ENCODE measurements at places on chromosomes 5 and 9.

GRCh38 chr5:15887093-15887492 is 292.5 kb downstream of the MARCHF11 start:
- no peak for DNase-seq

- no peak for DNase-seq
Measured at GRCh38 chr9:126482361-126483044, 131.2 kb upstream of the LMX1B start.

DNA sequence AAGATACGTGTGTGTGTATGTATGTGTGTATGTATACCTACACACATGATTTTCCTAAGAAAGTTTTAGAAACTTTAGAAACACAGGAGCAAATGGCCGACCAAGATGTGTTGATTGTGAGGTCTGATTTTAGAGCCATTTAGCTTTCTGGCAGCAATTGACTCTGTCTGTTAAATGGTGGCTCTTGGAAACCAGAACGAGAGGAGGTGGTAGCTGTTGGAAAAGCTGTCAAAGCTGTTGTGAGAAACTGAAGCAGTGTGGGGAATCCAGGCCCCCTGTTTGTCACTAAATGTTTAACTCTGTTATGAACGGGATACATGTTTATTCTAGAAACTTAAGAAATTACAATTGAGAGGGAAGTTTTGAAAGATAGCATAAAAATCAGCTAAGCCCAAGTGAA is 91.4 kb downstream of the GOLPH3 start:
- DNase-seq, result no peak

DNA sequence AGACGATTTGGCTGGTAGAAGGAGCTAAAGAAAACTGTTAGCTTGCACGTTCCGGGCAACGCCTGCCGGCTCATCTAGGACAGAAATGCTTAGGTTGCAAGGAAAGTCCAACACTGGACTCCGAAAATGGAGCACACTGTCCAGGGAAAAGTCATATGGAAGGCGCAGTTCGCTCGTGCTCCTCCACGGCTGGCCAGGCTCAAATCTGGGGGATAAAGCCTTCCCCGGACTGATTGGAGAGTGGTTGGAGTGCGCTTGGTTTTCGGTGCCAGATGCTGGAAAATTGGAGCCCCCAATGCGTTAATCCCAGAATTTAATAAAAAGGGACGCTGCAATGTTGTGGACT is 955 bp downstream of the CDH6 start:
- DNase-seq, result no peak

DNA sequence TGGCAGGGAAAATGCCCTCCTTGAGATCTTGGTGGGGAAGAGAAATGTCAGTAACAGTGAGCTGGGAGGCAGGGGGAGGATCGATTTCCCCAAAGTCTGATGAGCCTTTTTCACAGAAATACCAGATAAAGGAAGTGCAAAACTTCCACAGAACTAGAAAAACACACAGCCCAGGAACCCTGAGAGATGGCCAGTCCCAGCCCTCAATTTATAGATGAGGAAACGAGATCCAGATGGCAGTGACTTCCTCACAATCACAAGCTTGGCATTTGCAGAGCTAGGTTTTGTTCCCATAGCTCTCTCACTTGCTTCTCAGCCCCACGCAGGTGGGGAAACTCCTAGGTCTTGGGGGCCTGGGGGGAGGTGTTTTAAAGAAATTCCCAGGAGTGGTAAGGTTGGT is 3.8 kb upstream of the GGTA1 start:
- DNase-seq, result no peak

DNA sequence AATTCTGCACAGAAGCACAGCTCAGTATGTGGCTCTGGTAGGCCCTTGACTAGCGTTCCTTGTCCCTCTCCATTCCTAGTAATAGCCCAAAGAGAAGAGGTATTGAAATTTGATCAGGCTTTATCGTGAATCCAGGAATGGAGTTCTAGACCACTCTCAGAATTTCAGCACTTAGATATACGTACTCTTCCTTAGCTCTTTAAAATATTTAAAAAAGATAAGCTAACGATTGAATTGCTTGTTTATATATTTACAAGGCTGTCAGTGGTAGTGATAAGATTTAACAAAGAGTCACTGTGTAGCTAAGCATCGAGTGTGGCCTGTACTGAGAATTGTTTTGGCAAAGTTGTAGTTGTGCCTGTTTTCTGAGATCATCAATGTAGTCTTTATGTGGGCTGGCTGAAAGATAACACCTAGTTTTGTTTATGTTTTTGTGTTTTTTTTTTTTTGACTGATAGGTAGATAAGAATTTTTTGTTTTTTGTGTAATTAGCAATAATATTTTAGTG is 2.5 kb downstream of the KIAA1958 start:
- DNase-seq, result no peak

DNA sequence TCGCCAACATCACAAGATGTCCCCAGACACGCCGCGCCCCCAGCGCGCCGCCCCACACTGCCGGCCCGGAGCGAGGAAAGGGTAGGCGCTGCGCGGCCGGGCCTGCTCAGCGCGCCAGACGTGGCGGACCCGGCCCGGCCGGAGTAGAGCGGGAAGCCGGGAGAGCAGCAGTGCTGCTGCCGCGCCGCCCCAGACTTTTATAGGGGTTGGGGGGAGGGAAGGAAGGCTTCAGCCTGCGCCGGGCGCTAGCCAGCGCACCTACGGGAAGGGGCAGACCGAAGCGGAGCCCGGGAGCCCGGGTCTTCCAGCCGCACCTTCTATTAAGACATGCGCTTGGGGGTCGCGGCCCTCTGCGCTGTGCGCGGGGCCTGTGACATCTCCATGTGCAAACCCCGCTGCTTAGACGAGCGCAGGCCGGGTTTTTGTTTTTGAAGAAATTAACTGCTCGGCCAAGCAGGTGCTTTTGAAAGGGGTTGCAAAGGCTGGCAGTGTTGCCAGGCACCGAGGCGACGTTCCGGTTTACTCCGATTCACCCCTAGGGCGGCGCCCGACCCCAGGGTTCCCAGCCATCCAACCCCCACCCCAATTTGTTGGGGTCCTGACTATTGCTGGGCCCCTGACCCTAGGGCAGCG is 353 bp upstream of the PAX5 start:
- no peak for DNase-seq

DNA sequence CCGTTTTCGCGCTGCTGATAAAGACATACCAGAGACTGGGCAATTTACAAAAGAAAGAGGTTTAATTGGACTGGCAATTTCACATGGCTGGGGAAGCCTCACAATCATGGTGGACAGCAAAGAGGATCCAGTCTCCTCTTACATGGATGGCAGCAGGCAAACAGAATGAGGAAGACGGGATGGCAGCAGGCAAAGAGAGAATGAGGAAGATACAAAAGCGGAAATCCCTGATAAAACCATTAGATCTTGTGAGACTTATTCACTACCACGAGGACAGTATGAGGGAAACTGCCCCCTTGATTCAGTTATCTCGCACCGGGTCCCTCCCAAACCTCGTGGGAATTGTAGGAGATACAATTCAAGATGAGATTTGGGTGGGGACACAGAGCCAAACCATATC is 95.0 kb downstream of the OSTF1 start:
- DNase-seq, result no peak

DNA sequence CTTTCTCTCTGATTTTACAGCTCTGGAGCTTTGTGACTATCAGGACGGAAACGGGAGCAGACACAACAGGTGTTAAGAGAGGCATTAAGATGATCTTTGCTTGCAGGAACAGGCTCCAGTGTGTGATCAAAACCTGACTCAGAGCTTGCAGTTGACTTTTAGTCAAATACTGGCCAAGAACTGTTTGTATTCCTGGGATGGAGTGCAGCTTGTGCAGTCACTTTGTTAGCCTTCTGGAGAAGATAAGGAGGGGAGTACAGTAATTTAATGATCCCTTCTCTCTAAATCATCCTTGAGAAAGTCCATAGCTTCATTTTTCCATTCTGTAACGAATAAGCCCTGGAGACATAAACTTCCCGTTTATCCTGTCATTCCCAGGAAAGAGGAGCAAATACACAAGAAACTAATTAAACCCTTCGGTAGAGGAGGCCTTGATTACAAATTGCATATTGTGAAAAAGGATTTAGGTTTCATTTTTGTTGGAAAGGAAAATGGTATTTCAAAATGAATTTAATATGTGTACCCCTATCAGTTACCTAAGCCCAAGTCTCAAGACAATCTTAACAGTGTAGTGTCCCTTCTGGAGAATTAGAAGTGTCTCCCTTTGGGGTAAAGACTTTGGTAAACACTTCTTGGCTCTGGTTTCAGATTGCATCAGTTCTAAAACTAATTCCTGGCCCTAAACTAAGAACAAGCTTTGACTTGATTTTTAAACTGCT is 3.1 kb upstream of the STOM start:
- no peak for DNase-seq

GRCh38 chr9:135422341-135422944 is 57.1 kb upstream of the PPP1R26 start:
- no peak for DNase-seq

- DNase-seq, result no peak
Measured at GRCh38 chr5:142769251-142769792, 855 bp upstream of the ARHGAP26 start.

- no peak for DNase-seq
Measured at GRCh38 chr5:76716456-76717157, 681 bp downstream of the F2R start.

GRCh38 chr9:2742214-2742613 is 24.9 kb downstream of the KCNV2 start:
- DNase-seq, result no peak

DNA sequence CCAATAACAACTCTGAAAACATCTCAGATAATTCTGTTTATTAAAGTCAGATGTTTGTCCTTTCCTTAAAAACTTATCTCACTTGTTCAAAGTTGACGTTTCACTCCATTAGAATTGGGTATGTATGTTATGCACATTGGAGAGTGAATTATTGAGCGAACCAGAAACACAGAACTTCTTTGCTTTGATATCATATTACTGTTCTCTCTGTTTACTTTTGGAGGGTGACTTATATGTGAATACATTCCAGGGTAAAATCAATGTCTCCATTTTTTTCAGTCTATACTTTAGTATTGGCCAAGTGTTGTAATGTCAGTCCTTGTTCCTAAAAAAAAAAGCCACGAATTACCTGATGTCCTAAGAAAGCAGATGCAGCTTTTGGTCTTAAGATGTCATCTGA is 307.4 kb downstream of the CSNK1G3 start:
- DNase-seq, result no peak

DNA sequence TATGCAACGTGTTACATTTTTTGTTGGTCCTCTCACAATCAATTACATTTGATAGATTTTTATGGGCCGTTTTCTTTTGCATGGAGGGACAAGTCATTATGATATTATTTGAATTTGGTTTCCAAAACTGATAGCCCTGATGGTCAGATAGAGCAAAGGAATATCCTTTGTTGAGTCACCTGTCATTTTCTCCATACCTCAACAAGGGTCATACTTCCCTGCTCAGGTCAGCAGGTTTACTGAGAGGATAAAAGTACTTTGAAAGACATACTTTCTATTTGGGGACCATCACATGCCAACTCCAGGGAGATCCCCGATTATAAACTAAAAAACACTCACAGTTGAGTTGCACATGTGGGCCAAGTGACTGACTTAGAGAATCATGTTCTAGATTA is 132.9 kb downstream of the SUSD1 start:
- DNase-seq, result no peak

- no peak for DNase-seq
Measured at GRCh38 chr9:33820231-33820745, 3.3 kb downstream of the UBE2R2 start.

- no peak for DNase-seq
Measured at GRCh38 chr5:146772881-146773466, 105.6 kb downstream of the PPP2R2B start.

- no peak for DNase-seq
Measured at GRCh38 chr5:56025151-56025885, 30.6 kb upstream of the IL6ST start.

DNA sequence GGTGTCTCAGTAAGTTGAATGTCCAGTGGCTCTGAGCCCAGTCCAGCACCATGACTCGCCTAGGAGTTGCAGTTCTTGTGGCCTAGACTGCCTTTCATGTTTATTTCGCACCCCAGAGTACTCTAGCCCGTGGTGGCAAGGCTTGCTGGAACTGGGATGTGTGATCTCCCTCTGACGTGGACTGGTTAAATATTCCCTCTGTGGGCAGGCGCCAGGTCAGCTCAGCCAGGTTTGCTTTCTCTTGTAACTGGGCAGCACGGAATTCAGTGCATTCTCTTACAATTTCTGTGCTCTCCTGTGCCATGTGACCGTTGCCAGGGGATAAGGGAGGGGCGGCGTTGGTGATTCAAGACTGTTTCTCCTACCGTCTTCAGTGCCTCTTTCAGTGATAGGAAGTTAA is 270.8 kb downstream of the KDM4C start:
- no peak for DNase-seq

GRCh38 chr9:124411514-124412227 is 3.6 kb downstream of the PSMB7 start:
- DNase-seq, result no peak

DNA sequence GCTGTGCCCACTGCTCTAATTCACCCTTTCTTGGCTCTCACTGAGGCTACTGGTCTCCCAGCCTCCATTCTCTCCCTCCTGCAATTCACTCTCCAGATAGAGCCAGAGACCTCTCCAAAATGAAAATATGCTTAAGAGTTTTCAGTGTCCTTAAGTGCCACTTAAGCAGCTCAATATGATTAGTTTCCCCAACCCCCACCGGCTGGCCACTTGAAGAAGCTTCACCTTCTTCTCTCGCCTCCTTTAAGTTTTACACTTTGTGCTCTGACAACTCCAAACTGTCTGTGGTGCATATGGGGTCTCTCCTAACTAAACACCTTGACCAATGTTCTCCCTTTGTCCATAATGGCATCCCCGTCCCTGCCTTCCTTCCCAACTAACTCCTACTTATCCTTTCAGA is 53.4 kb downstream of the CDK5RAP2 start:
- DNase-seq, result no peak

DNA sequence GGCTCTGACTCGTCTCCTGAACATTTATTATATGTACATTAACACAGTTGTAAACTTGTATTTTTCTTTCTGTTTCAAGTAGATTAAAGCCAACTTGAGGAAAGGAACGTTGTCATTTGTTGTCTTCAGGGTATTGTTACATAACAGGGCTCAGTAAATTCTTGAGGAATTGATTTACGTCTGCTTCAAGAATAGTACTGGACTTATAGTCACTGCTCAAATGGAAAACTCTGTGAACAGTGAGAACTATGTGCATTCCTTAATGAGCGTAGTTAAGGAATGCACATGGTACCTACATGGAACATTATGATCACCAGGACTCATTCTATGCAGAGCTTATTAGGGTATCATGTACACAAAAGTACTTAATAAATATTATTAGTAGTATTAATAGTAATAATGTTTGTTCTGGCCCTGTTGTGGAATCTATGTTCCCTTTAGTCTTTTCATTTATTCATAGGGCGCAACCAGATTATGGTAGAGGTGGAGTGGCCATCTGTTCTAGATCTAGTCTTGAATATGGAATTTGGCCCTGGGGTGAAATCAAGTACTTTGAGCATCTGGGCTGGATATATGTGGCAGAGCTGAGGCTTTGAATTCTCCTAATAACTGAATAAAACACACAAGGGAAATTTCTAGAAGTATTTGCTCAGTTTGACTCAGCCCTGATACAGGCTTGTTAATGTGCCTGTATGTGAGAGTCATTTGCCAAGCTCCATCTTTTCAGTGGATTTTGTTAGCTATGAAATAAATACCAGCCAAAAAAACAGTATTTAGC is 108.6 kb upstream of the SH3GL2 start:
- DNase-seq, result no peak

- DNase-seq, result no peak
Measured at GRCh38 chr9:77402286-77402685, 225.0 kb downstream of the VPS13A start.

GRCh38 chr5:133739181-133739780 is 126.9 kb upstream of the FSTL4 start:
- no peak for DNase-seq

- DNase-seq, result no peak
Measured at GRCh38 chr9:104941597-104941996, 13.6 kb upstream of the ABCA1 start.
